ENCODE measurements at places on chromosomes 5 and 9. TPM values are rescaled to one million over a fixed set of nuclear protein-coding genes. Genes with fewer than 3 reads are reported as not detected.
A peak's percentile ranks its signal among the peaks of the same experiment; 100 is the strongest.

- H3K4me1 ChIP-seq = peaks cover 29% of the 10 kb centered on the region
- peak overlapping the region; percentile 97 for H3K27ac ChIP-seq
- peaks cover 24% of the 10 kb centered on the region for H3K36me3 ChIP-seq
- peak; percentile 82 for DNase-seq
Measured at GRCh38 chr9:111661802-111662521, 557 bp downstream of the GNG10 start.

DNA sequence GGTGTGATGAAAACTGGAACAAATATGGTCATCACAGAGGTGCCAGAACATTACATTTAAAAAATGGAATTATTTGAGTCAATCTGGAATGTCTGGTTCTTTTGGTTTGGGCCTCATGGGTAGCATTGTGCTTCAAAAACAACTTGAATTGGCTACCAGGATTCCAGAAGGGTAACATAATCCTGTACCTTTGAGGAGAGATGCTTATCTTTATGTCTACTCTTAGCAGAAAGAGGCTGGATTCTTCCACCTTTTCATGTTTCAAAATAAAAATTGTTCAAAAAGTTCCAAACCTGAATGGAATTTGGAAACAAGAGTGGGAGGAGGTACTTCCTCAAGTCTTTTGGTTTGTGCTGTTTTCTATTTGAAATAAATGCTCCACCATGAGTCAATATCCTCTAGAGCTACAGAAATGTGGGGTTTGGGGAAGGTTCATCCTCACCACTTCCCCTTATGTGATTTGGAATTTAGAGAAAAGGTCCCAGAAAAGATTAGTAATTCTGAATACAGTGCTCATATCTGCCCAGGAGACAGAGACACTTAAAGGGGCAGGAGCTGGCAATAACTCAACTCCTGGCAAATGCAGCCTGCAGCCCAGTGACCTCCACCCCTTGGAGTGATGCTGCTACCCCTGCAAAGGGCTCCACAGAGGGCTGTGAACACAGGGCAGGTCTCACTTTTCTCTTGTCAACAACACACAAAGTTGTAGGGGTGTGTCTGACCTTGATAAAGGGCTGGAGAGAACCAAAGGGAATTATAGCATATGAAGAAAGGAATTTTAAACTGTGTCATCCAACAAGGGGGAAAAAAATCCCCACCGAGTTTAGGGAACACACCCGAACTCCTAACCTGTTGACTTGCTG is 272.8 kb downstream of the CWC27 start:
- H3K4me3 ChIP-seq = no peak overlapping the region
- peaks cover 26% of the 10 kb centered on the region for H3K4me1 ChIP-seq
- H3K36me3 ChIP-seq = no peaks in the 10 kb centered on the region
- H3K27ac ChIP-seq = no peak overlapping the region
- no peak for DNase-seq
- H3K27me3 ChIP-seq = no peaks in the 10 kb centered on the region

Gene SLC1A3
- not detected for total RNA-seq

Gene CARD6
- 1.7 TPM for total RNA-seq

Gene RHOBTB3
- total RNA-seq = 0.37 TPM

DNA sequence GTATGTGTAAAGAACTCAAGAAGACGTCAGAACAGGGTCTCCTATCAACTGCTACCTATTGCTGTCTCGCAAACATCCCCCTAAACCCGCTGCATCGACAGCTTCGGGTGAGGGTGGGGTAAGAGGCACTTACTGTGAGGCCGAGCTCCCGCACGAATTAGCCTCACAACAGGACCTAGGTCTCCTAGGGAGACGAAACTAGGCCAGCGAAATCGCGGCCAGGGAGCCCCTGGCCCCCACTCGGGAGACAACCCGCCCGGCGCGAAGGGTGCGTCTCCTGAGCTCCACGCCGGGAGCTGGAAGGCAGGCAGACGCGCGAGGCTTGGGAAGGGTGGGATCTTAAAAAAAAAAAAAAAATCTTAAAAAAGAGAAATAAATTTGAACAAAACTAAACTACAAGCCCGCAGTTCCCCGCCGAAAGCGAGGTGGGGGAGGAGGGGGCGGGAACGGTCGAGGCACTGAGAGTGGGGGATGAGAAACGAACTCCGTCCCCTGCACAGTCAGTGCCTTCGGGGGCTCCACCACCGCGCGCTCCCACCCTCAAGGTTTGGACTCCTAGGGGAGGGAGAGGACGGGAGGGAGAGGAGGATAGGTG is 33.0 kb upstream of the NFIB start:
- DNase-seq = no peak
- H3K4me3 ChIP-seq = no peak overlapping the region
- peaks cover 56% of the 10 kb centered on the region for H3K27me3 ChIP-seq
- H3K4me1 ChIP-seq = no peaks in the 10 kb centered on the region
- no peaks in the 10 kb centered on the region for H3K36me3 ChIP-seq
- H3K27ac ChIP-seq = no peak overlapping the region

DNA sequence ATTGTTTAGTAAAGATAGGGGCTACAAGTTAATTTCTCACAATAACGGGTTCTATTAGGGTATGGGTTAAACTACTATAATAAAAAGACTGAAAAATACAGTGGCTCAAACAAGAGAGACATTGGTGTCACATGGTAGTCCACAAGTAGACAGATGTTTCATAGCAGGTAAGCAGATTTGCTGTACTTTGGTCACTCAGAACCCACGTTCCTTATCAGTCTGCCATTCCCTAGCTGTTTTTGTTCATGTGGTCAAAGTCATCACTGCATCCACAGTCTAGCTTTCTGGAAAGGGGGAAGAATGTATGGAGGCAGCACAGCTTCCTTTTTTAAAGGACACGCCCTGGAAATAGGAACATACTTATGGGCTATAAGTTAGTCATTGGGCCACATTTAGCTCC is 73.0 kb downstream of the SLC12A2 start:
- H3K27ac ChIP-seq = no peak overlapping the region
- peaks cover 44% of the 10 kb centered on the region for H3K36me3 ChIP-seq
- no peak overlapping the region for H3K4me3 ChIP-seq
- DNase-seq = no peak
- no peaks in the 10 kb centered on the region for H3K4me1 ChIP-seq

- peaks cover 3% of the 10 kb centered on the region for H3K4me1 ChIP-seq
- no peak for DNase-seq
- H3K4me3 ChIP-seq = no peak overlapping the region
- peaks cover 1% of the 10 kb centered on the region for H3K36me3 ChIP-seq
Measured at GRCh38 chr9:20692554-20692953, 8.5 kb downstream of the FOCAD start.
